ENCODE measurements at places on chromosomes 7 and 10.

DNA sequence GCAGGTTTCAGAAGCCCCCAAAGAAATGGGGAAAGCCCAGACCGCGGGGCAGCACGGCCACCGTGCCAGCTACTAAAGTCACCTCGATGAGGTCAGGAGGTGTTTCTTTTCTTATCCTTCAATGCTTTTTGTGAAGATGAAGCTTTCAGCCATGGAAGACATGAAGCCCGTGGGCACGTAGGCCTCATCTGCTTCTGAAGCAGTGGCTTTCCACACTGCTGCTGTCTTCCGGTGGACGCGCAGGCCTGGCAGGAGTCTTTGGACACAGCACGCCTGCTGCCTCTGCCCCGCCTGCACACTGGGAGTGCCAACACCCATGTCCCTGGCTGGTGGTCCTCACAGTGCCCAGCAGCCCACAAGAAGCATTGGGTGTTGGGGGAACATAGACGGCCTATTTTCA is 185.5 kb downstream of the EBF3 start:
- no peak for DNase-seq

DNA sequence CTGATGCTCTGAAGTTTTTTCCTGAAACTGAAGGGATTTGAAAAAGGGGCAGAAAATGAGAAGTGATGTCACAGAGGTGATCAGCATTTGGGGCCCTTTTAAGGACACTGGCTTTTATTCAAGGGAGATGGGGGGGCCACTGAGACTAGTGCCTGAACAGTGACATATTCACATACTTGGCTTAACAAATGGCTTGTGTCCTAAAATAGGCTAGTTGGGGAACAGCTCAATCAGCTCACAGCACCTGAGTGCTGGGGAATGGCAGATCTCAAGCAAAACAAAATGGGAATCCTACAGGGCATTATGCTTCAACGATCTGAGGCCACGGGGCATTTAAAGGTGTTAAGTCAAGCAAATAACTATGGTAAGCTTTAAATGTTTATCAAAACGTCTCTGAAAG is 90.1 kb downstream of the UBE2H start:
- no peak for DNase-seq

GRCh38 chr7:7851381-7851780 is 117.2 kb upstream of the GLCCI1 start:
- DNase-seq = no peak

- no peak for DNase-seq
Measured at GRCh38 chr10:71763352-71764127, 9.8 kb downstream of the VSIR start.

DNA sequence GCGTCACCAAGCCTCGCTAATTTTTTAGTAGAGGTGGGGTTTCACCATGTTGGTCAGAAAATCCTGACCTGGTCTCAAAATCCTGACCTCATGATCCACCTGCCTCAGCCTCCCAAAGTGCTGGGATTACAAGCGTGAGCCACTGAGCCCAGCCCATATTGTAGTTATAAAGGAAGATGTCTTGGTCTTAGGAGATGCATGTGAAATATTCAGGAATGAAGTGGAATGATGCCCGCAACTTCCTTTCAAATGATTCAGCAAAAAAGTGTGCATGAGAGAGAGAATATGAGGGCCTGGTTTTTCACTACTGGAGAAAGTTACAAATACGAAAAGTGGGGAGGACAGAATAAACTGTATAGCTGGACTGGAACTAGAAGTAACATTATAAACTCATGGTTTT is 15.9 kb downstream of the TMEM209 start:
- DNase-seq = no peak
